ENCODE measurements at places on chromosomes 1 and 21.

DNA sequence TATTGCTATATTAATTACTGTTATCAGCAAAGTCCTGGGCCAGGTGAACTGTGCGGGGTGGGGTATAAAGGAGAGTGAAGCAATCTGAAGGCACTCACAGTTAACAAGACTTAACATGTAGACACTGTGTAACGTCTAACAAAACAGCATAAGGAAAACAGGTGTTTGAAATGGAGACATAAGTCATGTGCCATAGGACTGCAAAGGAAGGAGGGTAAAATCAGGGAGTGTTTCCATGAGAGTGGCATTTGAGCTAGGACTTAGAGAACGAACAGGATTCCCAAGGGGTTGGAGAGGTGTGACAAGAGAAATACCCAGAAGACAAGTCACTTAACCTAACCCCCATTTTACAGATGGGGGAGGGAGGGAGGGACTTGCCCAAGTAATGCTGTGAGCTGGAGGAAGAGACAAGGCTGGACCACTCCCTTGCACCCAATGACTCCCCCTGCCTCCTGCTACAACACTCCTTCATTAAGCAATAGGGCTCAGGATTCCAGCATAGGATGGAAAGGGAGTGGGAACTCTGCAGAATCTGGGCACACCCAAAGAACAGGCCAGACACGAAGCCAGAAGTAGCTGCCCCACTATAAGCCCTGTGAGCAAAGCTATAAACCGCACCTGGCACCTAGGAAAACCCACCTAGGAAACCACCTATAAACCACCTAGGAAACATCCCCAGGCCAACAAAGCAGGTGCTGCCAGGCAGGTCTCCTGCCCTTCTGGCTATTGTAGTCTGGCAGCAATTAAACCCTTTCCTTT, 6.6 kb downstream of the PEF1 start:
- no peak for DNase-seq

DNA sequence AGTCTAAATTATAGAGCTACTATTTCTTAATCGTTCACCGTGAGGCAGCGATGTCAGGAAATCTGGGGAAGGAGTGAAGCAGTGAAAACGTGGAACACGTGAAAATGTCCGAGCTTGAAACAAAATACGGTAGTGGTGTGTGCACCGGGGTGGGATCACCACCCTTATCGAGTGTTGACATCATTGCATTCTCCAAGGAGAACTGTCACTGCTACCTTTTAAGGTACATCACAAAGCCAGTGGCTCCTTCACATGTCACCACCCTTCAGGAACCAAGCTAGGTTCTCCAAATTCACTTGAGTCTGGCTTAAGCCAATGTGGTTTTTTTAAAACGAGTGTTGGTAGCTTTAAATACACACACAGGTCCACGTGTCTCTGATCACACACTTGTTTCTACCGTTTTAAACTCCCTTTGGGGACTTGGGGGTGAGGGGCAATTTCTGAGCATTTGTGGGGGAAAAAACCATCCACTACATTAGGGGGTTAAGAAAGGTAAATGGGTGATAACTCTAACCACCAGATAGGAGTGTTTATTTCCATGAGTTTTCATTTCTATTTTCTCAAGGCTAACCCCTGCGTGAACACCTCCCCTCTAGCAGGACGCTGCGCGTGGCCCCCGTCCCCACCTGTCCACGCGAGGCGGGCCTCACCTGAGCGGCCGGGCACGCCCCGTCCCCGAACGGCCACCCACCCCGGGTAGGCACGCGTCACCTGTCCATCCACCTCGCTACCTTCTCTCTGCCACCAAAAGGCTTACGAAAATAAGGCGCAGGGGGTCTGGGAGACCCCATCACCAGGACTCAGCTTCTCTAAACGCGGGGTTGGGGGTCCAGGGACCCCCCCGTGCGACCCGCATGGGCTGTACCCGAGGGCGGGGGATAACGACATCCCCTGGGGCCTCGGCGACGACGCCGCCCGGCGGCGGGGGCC, 978 bp downstream of the PRDM15 start:
- DNase-seq: no peak

DNA sequence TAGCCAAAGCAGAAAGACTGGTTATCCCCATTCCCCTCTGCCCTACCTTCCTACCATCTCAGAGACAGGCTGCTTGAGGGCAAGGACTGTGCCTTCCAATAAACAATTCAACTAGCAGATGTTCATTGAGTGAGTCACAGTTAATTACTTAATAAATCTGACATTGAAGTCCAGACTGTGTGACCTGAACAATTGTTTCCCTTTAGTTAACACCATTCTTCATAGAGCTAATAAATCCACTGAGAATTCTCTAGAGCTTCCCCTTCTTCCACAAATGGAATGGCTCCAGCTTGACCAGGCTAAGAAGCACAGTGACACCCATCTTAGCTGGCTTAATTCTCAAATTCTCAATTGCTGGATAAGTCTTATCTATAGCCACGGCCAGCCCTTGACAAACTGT, 61.9 kb upstream of the GJA5 start:
- no peak for DNase-seq

- DNase-seq: no peak
These were observed 2.7 kb upstream of the GPR88 start for GRCh38 chr1:100535264-100535663.

- DNase-seq: no peak
These were observed 3.8 kb downstream of the IFI44L start for GRCh38 chr1:78624035-78624434.

DNA sequence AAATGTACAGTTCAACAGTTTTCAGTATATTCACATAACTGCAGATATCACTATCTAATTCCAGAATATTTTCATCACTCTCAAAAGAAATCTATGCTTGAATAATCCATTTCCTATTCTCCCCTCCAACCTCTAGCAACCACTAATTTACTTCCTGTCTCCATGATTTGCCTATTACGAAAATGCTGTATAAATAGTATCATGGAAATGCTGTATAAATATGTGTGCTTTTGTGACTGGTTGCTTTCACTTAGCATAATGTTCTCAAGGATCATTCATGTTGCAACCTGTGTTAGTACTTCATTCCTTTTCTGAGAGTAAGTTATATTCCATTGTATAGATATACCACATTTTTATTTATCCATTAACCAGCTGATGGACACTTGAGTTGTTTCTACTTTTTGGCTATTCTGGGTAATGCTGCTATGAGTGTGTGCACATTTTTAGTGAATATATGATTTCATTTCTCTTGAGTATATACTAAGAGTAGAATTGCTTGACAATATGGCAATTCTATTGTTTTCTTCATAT, 115.6 kb downstream of the TNFSF18 start:
- no peak for DNase-seq

DNA sequence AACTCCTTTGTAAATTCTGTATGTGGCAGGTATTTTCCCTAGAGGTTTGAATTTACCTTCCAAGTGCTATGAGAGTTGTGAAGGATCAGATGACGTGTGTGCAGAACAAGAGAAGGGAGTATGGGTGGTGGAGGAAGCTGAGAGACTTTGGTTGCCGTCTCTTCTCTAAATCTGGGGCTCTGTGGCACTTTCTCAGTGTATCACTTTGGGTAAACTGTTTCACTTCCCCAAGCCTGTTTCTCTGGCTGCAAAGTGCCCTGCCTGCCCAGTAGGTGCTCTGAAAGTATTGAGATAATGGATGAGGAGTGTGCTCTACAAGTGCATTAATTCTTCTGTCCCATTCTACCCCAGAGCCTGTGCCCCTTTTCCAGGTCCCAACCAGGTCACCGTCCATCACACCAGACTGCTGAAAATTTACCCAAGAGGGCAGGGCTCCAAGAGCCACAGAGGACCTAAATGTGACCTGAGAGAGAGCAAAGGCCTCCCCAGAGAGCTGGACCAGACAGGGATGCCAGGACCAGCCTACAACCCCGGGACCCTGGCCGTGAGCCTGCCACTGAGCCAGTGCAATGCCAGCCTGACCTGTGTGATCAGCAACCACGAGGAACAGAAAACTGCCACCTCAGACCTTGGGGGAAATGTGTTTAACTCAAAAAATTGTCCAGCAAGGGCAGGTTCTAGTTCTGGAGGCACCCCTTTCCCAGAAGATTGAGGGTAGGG, 131.6 kb upstream of the ETV3 start:
- no peak for DNase-seq

- no peak for DNase-seq
These were observed 131.7 kb downstream of the PATJ start for GRCh38 chr1:61873994-61874393.

- no peak for DNase-seq
These were observed 2.2 kb downstream of the PPP1R8 start for GRCh38 chr1:27832762-27833161.

GRCh38 chr1:185008838-185009237, 34.5 kb upstream of the NIBAN1 start:
- no peak for DNase-seq

DNA sequence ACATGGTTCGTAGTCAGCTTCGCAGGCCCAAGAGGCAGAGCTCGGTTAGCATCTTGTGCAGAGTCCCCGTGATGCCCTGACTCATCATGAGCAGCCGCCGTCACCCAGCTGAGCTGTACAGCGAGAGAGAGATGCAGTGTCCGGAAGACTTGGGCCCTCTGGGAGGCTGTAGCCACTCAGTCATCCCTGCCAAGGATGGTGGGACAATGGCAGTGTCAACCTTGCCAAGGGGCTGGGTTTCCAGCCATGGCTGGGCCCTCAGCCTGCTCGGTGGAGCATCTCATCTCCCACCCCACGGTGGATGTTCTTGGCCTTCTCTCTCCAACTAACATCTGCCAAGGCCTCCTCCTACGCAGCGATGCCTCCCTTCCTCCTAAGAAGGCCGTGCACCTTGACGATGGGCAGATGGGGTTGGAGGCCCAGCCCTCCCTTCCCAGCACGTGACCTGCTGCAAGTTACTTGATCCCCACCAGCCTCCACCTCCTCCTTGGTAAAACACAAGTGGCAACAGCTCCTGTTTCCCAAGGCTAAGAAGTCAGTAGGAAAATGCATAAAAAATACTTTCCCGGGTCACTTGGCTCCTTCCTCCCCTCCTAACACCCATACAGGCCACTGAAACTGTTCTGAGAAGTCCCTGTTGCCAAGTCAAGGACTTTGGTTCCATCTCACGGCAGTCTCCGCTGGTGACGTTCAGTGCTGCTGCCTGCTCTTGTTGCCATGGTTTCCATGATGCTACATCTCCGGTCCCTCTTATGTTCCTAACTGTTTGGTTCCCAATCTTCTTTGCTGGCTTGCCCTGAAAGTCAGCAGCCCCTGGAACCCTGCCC, 384.7 kb upstream of the VAMP3 start:
- no peak for DNase-seq

DNA sequence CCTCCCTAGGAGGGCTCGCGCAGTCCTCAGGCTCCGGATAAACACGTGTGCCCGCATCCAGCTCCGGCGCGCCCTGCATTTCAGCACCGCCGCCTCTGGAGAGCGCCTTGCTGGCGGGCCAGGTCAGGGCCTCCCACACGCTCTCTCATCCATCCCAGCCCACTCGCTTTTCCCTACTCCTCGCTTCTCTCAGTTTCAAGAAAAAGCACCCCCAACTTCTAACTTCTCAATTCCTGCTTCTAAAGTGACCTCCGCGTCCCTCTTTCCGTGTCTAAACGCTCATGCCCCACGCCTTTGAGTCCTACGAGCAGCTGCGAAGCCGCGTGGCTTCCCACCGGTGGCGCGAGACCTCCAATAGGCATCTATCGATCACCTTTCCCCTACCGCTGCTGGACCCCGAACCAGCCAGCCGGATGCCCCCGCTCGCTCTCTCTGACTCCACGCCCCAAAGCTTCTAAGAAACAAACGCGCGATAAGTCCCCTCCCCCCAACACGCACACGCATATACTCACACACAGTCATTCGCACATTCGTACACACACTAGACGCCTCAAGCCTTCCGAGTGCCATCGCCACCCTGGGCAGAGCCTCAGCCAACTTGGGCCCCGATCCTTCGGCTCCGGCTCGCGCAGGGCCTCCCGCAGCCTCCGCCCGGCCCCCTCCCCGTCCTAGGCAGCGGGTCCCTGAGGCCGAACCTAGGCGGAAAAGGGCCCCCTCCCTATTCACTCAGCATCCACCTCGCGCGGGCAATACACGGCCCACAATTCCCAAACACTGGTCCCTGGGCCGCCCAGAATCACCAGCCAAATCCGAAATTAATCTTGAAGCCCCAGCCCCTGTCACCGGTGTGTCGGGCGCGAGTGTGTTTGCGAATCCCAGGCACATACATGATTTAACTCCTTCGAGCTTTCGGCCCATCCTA, 1.1 kb downstream of the NMNAT2 start:
- peak; percentile 87 for DNase-seq

GRCh38 chr1:203216274-203217138, 13.0 kb downstream of the CHIT1 start:
- peak; percentile 67 for DNase-seq

DNA sequence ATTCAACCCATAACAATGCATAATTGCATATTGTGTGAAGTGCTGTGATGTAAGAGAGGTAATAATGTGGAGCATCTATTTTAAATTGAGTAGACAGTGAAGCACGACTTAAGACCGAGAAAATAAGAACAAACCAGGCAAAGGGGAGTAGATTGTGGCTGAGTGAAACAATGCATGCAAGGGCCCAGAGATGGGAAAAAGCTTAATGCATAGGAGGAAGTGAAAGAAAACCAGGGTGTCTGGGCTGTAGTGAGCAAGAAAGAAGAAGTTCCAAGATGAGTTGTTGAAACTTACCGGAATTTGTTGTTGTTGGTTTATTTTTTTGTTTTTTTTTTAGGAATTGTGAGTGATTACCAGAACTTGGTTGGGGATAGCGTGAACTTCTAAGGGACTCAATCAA, 104.7 kb downstream of the SNX7 start:
- DNase-seq: no peak

GRCh38 chr21:45056917-45057560, 17.3 kb upstream of the ADARB1 start:
- no peak for DNase-seq

- DNase-seq: no peak
These were observed 11.1 kb downstream of the TMEM240 start for GRCh38 chr1:1529321-1529720.

GRCh38 chr1:64112281-64112680, 91.1 kb upstream of the UBE2U start:
- no peak for DNase-seq

DNA sequence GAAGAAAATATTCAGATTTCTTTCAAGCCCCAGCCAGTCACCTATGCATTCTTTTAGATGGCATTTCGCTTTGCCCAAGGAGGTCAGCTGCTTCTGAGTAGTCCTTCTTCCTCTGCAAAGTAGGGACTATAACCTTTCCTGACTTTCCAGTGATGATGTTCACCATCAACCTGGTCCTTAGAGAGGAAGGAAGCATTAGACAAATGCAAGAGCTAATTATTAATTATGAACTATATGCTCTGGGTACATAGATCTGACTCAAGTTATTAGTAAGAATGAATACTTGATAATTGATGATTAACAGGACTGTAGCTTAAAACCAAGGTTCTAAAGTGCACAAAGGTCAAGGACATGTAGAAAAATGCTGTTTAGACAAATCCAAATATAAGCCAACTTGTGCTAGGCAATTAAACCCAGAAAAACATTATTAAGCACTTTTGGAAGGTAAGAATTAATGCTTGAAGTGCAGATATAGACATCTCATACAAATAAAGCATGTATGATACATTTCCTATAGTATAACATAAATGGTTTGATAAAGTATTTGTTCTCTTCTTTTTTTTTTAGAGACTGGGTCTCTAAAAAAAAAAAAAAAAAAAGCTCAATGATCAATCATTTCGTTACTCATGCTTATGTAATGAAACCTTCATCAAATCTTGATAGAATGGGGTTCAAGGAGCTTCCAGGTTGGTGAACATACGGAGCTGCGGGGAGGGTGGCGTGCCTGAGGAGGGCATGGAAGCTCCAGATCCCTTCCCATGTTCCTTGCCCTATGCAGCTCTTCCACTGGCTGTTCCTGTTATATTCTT, 11.2 kb upstream of the AGMAT start:
- no peak for DNase-seq

GRCh38 chr1:231872461-231872910, 245.9 kb downstream of the DISC1 start:
- no peak for DNase-seq

Data from BE2C (cell line).